C1 segment of cervical spinal cord (tissue), 14 donors: ENCODE measurements at places on chromosomes 2 and 18.

DNA sequence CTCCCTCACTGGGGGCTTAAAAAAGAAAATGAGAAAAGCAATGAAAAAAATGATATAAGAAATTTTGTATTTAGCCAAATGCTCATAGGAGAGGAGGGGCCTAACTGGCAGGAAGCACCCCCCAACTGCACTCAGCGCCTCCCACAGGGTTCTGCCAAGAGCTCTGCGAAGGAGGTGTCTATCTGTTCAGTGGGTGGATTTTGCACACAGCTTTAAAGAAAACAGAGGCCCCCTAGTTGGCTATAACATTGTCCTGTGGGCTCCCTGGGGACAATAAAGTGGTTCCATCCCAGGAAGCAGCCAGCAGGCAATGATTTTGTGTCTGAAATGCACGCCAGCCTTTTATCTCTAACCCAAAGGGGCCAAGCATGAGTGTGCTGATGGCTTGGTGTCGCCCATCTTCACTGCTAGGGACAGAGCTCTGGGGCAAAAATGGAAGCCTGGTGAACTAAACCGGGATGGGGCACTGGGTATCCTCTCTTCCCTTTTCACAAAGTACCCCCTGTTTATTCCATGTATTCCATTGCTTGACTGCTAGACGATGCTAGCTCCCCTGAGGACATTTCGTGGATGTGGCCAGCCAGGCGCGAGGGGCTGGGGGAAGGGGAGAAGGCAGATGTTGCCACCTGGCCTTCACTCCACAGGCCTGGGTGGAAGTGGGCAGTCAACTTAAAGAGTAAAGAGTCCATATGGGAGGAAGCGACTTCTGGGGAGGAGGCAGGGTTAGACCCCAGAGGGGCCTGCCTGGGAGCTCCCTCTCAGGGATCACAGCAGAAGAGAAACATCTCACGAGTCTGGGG lies 205.7 kb downstream of the CYP26B1 start:
- DNase-seq = no peak

DNA sequence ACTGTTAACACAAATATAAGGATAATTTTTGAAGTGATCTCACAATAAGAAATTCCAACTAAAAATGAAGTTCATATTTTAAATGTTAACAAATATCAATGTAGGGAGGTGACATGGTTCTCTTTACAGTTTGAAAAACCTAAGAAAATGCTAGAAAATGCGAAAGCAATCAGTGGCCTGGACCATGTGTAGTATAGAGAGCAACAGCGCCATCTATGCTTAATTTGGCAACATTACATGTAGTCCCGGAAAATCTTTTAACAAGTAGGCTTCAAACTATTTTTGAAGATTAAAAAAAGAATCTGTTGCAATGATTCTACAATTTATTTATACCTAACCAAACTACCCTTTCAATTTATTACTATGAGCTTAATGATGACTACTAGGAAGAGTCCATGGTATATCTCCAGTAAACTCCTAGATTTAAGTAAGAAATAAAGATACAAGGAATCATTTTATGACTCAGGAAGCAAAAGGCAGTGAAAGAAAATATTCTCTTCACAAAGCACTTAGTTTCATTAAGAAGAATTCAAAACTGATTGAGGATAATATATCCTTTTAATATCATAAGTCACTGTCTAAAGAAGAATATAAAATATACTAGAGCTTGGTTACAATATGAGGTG lies 33.3 kb downstream of the NDUFA10 start:
- DNase-seq = no peak

DNA sequence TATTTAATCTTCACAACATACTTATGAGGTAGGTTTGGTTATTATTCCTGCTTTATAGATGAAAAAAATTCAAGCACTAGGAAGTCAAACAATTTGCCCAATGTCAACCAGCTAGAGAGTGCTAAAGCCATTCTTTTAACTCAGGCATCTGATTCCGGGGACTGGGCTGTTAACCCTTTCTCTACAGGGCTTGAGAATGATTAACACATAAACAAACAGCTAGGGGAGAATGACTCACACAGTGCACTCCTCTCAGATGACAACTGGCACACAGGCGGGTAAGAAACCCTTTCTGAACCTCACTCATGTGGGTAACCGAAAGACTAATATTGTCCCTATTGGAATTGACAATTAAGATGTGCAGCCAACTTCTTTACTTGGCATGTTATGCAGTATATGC lies 86.3 kb upstream of the FSHR start:
- DNase-seq = no peak

- DNase-seq = no peak
Measured at GRCh38 chr18:73038336-73038735, 170.5 kb upstream of the NETO1 start.

GRCh38 chr2:66427300-66427699 lies 7.6 kb upstream of the MEIS1 start:
- DNase-seq = no peak

GRCh38 chr2:39621596-39621995 lies 44.1 kb upstream of the TMEM178A start:
- DNase-seq = no peak

- DNase-seq = no peak
Measured at GRCh38 chr18:79911344-79912270, 39.8 kb downstream of the SLC66A2 start.

DNA sequence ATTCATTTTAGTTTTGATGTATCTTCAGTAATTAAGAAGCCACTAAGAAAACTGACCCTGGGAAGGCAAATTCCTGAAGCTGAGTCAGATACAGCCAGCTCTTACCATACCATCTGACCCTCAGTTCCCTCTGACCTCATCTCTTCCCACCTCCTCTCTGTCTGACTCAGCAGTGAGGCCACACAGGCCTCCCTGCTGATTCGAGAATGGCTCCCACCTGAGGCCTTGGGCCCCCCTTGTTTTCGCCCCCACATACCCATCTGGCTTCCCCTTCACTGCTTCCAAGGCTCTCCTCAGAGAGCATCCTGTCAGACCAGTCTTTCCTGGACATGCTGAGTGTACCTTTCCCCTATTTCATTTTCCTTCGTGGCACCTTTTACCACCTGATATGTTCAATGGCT lies 71.0 kb upstream of the CYP1B1 start:
- no peak for DNase-seq

DNA sequence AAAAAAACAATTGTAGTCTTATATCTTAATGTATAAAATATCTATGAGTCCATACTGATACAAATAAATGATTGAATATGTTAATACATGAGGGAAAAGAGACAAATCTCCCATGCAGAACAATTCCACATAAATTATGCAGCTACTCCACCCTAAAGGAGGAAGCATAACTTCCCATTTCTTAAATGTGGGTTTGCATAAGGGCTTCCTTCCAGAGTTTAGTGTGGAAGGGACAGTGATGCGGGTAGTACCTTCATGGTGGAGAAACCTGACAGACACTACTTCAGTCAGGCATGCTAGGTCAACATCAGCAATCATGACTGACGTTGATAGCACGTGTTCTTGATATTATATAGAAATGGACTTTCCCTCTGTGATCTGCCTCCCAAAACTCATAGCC lies 146.9 kb upstream of the STON1 start:
- DNase-seq = no peak

- DNase-seq = no peak
Measured at GRCh38 chr2:98915751-98916358, 20.2 kb downstream of the CRACDL start.

GRCh38 chr2:176834226-176834625 lies 378.4 kb upstream of the HNRNPA3 start:
- no peak for DNase-seq

- no peak for DNase-seq
Measured at GRCh38 chr2:224601923-224602322, 16.8 kb upstream of the CUL3 start.

- no peak for DNase-seq
Measured at GRCh38 chr2:107717661-107718060, 109.0 kb upstream of the RGPD4 start.

GRCh38 chr2:218872645-218873358 lies 7.8 kb upstream of the WNT10A start:
- DNase-seq = no peak

DNA sequence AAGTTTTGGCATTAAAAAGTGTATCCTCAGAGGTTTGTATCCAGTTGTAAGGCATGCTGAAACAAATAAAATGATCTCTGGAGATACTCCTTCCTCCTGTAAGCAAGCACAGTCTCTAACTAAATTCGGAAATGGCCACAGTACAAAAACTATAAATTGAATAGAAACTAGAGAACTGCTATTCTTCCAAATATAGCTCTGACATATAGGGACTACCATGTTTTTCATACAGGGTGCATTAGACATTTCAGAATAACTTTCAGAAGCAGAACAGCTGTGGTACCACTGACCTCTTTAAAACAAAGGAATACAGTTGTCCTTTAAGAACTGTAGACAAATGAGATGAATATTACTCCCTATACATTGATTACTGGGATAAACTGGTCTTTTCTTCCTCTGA lies 568.5 kb downstream of the ARHGAP15 start:
- no peak for DNase-seq

GRCh38 chr2:33358878-33359277 lies 117.6 kb upstream of the RASGRP3 start:
- no peak for DNase-seq

GRCh38 chr2:37795938-37796337 lies 124.5 kb upstream of the CDC42EP3 start:
- DNase-seq = no peak

- DNase-seq = no peak
Measured at GRCh38 chr18:23377669-23378301, 75.3 kb upstream of the RIOK3 start.

GRCh38 chr18:2147476-2148230 lies 423.7 kb downstream of the METTL4 start:
- no peak for DNase-seq

- no peak for DNase-seq
Measured at GRCh38 chr2:74371421-74371820, 8.7 kb downstream of the DCTN1 start.

DNA sequence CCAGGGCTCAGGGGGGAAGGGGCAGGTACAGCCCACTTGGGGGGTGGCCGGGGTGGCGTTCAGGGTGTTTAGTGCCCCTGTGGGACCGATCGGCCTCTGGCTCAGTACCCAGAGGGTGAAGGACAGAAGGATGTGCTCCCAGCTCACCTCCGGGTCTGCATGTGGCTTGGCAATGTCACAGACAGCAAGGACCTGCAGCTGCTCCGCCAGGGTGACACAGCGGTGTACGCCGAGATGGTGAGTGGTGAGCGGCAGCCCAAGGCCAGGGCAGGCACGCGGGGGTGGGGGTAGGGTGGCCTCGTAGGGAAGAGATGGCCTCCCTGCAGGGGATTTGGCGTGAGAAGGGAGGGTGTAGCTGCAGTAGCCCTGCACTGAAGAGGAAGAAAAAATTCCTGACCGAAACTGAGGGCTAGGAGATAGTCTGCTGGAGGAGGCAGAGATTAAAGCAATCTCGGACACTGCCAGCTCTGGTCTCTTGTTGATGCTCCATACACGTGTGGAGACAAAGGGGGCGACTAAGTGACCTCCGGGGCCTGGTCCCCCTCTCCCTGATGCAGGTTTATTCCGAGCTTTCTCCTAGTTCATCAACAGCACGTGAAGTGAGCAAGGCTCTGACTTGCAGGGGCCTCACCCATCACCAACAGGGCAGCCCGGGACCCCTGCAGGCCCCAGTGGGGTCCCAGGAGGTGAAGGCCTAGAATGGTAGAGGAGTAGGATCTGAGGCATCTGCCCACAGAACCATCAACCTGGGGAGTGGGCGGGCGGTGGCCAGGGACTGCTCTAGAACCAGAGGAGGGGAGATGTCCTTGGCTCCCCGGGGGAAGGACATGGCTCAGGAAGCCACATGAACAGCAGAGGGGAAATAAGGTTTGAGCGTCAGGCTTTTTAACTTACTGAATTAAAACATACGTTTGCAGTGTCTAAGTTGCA lies 45.4 kb downstream of the FER1L5 start:
- no peak for DNase-seq

- no peak for DNase-seq
Measured at GRCh38 chr18:72849671-72850070, 18.1 kb downstream of the NETO1 start.

GRCh38 chr2:150466741-150467620 lies 20.5 kb downstream of the RND3 start:
- DNase-seq = no peak

DNA sequence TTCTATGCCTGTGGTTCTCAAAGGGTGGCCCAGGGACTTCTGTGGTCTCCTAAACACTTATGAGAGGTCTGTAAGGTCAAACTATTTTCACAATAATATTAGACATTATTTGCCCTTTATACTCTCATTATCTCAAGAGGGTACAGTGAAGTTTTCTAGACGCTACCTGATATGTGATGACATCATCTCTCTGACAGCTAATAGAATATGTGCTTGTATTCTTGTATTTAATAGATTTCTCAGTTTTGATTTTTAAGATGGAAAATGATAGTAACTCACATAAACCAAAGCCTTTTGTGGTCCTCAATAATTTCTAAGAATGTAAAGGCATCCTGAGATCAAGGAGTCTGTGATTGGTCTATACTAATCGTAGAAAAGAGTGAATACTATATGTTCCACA lies 265.1 kb downstream of the ZNF521 start:
- no peak for DNase-seq

DNA sequence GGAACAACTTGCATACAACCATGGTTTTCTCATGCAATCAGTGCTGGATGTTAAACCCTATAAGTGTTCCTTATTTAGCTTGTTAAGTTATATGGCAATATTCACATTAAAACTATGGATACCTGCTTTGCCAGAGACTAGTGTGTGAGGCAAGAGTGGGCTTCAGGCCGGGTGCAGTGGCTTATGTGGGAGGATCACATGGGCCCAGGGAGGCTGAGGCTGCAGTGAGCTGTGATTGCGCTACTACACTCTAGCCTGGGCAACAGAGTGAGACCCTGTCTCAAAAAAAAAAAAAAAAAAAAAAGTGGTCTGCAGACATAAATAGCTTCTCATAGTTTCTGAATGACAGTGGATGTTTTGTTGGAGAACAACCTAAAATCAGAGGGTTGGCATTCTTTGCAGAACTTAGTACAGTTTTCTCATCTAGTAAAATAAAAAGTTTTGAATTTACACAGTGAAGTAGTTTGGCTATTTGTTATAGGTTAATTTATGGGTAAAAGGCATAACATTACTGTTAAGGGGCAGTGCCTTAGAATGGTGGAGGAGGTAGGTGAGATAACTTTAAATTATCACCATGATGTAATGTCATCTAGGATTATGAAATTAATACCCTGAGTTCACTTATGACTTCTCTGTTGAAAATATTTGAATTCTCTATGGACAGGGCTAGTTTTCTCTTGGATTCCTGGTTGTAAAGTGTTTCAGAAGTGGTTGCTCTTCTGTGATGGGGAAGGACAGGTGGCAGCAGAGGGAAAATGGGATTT lies 5.3 kb downstream of the CERS6 start:
- no peak for DNase-seq

DNA sequence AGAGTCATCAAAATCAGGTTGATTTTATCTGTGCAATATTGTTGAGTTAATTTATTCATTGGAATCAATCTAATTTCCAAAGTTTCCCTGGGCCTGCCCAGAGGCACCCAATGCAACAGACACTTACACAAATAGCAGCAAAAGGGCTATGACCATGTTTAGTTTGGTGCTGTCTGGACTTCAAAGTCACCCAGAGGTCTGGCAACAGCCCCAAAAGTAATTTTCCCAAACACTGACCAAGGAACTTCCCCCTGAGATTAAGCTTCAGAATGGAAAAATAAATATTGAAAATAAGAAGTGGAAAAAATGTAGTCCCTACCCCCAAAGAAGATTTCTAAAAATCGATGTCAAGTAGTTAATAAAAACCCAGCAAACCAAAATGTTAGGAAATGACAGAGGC lies 70.9 kb upstream of the RNF152 start:
- no peak for DNase-seq
